ENCODE measurements at places on chromosomes 13 and 19. TPM values are rescaled to one million over a fixed set of nuclear protein-coding genes. Genes with fewer than 3 reads are reported as not detected.

- peaks cover 24% of the 10 kb centered on the region for H3K4me1 ChIP-seq
- no peaks in the 10 kb centered on the region for H3K36me3 ChIP-seq
- DNase-seq = no peak
- H3K27me3 ChIP-seq = no peaks in the 10 kb centered on the region
- H3K27ac ChIP-seq = no peak overlapping the region
Observed at GRCh38 chr19:28586474-28586873, 626.5 kb downstream of the UQCRFS1 start.

- no peak for DNase-seq
Observed at GRCh38 chr13:101869553-101869952, 417.1 kb downstream of the ITGBL1 start.

- no peak overlapping the region for H3K27ac ChIP-seq
- H3K4me3 ChIP-seq = no peak overlapping the region
- no peaks in the 10 kb centered on the region for H3K27me3 ChIP-seq
- no peaks in the 10 kb centered on the region for H3K36me3 ChIP-seq
Observed at GRCh38 chr13:33081666-33082065, 65.4 kb downstream of the KL start.

DNA sequence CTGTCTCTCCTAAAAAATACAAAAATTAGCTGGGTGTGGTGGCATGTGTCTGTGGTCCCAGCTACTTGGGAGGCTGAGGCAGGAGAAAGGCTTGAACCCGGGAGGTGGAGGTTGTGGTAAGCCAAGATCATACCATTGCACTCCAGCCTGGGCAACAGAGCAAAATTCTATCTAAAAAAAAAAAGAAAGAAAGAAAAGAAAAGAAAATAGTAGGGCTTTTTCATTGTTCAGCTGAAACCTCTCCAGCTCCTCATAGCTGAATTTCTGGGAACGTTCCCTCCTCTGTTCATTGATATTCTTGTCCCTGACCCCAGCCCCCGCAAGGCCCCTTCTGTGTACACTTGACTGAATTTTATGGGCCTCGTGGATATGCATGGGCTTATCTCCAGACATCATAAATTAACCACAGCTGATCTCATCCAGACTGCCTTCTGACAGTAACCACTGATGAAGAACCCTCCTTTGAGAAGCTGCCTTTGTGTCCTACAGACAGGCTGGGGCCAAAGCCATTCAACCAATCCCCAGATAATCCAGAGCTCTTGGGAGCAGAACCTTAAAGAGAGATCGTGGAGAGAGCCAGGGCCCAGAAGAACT is at the start of gene ELSPBP1:
ELSPBP1 (plus strand) TSS at position 424 of the 594 bp plus-strand sequence. CDS start 14,036 bp downstream, outside the sequence.
- H3K36me3 ChIP-seq = no peaks in the 10 kb centered on the region
- no peak within 1 kb of the TSS for H3K4me3 ChIP-seq

- H3K4me1 ChIP-seq = peaks cover 3% of the 10 kb centered on the region
- H3K27me3 ChIP-seq = no peaks in the 10 kb centered on the region
- H3K36me3 ChIP-seq = 0 out of 2 replicates have a peak, but pooled peaks cover 3% of the 10 kb centered on the region
- DNase-seq = no peak
- H3K4me3 ChIP-seq = no peak overlapping the region
Observed at GRCh38 chr19:15227261-15227660, 5.0 kb downstream of the EPHX3 start.

The GARIN5A gene
- total RNA-seq = 13.3 TPM

- H3K36me3 ChIP-seq = no peaks in the 10 kb centered on the region
- H3K4me3 ChIP-seq = no peak overlapping the region
- no peak overlapping the region for H3K27ac ChIP-seq
- no peak for DNase-seq
- no peaks in the 10 kb centered on the region for H3K27me3 ChIP-seq
- H3K4me1 ChIP-seq = peaks cover under 1% of the 10 kb centered on the region
Observed at GRCh38 chr13:50370303-50370950, 355.2 kb downstream of the KCNRG start.

DNA sequence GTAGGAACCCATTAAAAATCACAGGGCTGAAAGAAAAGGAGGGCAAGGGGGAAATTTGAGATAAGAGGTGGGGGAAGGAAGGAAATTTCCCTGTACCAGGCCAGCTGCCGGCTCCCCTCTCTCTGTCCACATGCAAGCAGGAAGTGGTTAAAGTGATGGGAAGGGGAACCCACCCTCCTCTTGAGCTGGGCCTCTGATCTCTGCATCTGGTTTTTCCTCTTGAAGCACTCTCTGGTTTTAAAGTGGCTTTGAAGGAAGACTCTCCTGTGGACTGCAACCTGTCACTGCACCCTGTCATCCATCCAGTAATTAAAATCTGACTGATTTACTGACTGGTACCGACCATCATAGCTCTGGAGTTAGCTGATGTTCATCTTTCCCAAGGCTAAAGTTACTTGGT is 239.6 kb downstream of the TSHZ3 start:
- no peaks in the 10 kb centered on the region for H3K36me3 ChIP-seq
- H3K4me3 ChIP-seq = no peak overlapping the region
- H3K27me3 ChIP-seq = no peaks in the 10 kb centered on the region

The CYP4F11 gene
- not detected for total RNA-seq

DNA sequence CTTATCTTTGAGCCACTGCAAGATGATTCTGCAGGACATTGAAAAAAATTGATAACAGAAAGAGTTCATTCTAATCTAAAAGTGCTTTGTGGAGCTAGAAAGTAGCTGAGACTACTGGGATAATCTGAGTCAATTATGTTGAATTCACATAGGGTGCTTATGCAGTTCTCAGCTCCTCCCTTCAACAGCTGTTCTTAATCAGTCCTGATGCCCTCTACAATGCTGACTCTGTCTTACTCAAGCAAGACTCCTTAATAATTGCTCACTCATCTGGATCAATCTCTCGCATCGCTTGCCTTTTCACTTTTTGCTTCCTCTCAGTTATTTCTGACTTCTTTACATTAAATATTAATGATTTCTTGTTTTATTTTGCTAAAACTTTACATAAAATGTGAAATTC is 182.1 kb downstream of the PCDH17 start:
- peak; percentile 5 for DNase-seq
- H3K4me1 ChIP-seq = no peaks in the 10 kb centered on the region
- no peak overlapping the region for H3K27ac ChIP-seq
- no peaks in the 10 kb centered on the region for H3K27me3 ChIP-seq
- no peak overlapping the region for H3K4me3 ChIP-seq

DNA sequence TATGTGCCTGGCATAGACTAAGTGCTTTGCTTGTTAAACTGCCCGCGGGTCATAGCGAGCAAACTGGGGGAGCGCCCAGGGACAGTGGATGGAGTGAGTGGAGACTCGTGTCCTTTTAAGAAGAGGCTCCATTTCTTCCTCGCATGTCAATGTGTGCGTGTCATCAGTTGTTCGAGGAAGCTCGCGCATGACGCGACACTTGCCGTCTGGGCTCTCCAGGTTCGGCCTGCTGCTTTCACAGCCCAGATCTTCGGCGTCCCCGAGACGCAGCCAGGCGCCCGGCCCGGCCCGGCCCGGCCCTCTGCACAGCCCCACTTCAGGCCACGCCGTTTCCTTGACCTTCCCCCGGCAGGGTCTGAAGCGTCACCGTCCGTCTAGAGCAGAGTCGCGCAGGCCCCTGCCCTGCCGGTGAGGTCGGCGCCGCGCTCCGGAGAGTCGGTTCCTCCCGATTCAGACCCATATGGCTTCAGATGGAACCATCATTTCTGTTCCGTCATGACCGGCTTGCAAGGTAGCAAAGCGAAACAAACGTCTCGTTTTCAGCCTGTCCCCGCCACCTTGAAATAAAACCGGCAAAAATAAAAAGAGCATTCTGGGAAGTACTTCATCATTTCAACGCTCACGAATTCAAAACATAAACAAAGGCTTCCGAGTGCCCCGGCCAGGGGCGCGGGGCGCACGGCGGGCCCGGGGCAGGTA is 599 bp upstream of the ARHGEF7 start:
- peak; percentile 68 for DNase-seq
- no peaks in the 10 kb centered on the region for H3K36me3 ChIP-seq
- H3K4me3 ChIP-seq = peak overlapping the region; percentile 96
- peaks cover 3% of the 10 kb centered on the region for H3K4me1 ChIP-seq

The TMEM59L gene
- 6.8 TPM for total RNA-seq

DNA sequence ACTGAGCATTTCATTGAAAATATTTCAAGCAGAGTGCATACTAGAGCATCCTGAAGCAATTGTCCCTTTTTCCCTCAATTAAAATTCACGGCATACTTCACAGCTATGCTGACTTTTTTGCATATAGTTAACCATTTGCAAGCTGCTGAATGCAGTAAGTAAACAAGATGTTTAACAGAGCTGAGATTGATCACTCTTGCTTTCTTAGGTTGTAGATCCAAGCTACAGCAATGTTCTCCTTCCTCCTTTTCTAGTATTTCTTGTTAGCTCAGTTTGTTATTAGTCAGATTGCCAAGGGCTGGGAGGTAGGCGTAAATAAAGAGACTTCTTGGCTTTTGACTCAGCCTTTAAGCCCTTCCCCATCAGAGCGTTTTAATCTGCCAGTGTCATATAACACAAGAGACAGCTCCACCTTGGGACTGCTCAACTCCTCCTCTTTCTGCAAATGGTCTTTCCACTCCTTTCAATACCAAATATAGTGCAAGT is at the start of gene SLITRK6:
SLITRK6 (minus strand) TSS at position 323 of the 486 bp plus-strand sequence. CDS start 2,911 bp downstream, outside the sequence.
- H3K4me1 ChIP-seq = peaks cover 25% of the 10 kb centered on the region
- H3K36me3 ChIP-seq = no peaks in the 10 kb centered on the region
- H3K27ac ChIP-seq = peak within 1 kb of the TSS; percentile 6
- no peak within 1 kb of the TSS for H3K4me3 ChIP-seq

The ELSPBP1 gene
- not detected for total RNA-seq

The LCP1 gene
- 3.4 TPM for total RNA-seq

DNA sequence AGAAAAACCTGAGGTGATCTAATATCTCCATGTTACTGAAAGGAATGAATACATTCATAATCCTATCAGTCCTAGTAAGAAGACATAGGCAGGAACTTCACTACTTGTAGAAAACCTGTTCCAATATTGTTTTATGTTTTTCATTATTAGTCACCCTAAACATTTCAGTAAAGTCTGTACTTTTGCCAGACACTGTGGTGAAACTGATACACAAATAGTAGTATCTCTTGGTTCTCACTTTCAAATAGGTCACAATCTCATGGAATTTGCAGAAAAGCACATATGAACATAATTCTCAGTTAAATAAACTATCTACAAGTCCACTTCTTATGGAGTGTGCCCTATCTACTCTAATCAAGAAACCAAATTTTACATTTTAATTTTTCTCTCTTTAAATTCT is 88.3 kb upstream of the PCDH9 start:
- no peaks in the 10 kb centered on the region for H3K36me3 ChIP-seq
- H3K4me3 ChIP-seq = no peak overlapping the region
- no peak overlapping the region for H3K27ac ChIP-seq
- H3K27me3 ChIP-seq = no peaks in the 10 kb centered on the region
- no peak for DNase-seq
- no peaks in the 10 kb centered on the region for H3K4me1 ChIP-seq

The DCT gene
- not detected for total RNA-seq

DNA sequence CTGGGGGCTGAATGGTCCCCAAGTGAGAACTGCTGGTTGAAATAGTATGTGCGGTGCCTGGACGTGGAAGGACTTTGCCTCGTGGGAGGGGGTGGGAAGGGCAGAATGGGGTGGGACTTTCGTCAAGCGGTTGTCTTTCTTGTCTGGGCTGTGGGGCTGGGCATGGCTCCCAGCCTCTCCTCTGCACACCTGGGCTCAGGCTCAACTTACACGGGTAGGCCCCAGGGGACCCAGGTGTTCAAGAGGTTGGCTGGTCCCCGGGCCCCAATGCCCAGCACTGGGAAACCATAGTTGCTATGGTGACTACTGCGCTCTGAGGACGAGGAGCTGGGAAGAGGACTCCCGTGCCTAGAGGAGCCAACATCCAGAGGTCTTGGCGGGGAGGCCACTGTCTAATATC is 7.3 kb downstream of the NWD1 start:
- DNase-seq = no peak
- no peaks in the 10 kb centered on the region for H3K4me1 ChIP-seq
- H3K27me3 ChIP-seq = no peaks in the 10 kb centered on the region
- H3K36me3 ChIP-seq = no peaks in the 10 kb centered on the region
- no peak overlapping the region for H3K4me3 ChIP-seq
- H3K27ac ChIP-seq = no peak overlapping the region

- no peaks in the 10 kb centered on the region for H3K36me3 ChIP-seq
- H3K27ac ChIP-seq = no peak overlapping the region
- no peaks in the 10 kb centered on the region for H3K27me3 ChIP-seq
Observed at GRCh38 chr19:46232938-46233621, 3.5 kb downstream of the IGFL1 start.
